ENCODE measurements at places on chromosomes 2 and 18. TPM values are rescaled to one million over a fixed set of nuclear protein-coding genes. Genes with fewer than 3 reads are reported as not detected.

GRCh38 chr18:44537526-44537925 lies 143.2 kb upstream of the SETBP1 start:
- no peak for DNase-seq
- no peaks in the 10 kb centered on the region for H3K36me3 ChIP-seq
- H3K27ac ChIP-seq = no peak overlapping the region
- H3K4me1 ChIP-seq = no peaks in the 10 kb centered on the region
- H3K4me3 ChIP-seq = no peak overlapping the region
- H3K27me3 ChIP-seq = no peaks in the 10 kb centered on the region

- DNase-seq = no peak
- H3K4me3 ChIP-seq = no peak overlapping the region
- H3K4me1 ChIP-seq = no peaks in the 10 kb centered on the region
Measured at GRCh38 chr18:58303363-58303762, 259.3 kb downstream of the NEDD4L start.

DNA sequence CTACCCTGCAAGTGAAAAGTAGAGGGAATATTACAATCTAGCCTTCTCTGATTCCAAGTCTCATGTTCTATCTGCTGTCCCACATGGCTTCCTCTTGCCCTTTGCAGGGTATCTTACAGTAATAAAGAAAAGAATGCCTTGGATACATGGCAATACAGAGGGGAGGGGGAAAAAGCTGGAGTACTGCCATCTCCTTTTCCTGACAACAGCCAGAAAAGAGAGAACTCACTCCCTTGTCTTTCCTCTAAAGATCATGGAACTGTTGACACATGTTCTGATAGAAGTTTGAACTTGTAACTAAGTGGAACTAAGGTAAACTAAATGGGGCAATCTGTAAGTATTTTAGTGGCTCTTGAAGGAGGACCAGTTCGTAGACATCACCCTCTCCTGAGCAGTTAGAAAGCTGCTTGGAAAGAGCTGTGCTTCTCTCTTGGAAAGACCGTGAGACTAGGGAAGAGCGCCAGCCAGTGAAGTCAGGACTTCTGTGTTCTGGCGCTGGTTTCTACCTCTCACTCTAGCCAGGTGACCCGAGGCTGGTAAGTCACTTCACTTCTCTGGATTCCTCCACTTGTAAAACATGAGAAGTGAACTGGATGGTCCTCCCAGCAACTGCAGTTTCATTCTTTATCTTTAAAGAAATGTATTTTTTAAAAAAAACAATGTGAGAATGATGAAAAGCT lies 242.3 kb upstream of the FOSL2 start:
- no peaks in the 10 kb centered on the region for H3K36me3 ChIP-seq
- no peak overlapping the region for H3K4me3 ChIP-seq
- H3K27me3 ChIP-seq = no peaks in the 10 kb centered on the region
- no peaks in the 10 kb centered on the region for H3K4me1 ChIP-seq
- no peak for DNase-seq

- no peaks in the 10 kb centered on the region for H3K4me1 ChIP-seq
- H3K36me3 ChIP-seq = no peaks in the 10 kb centered on the region
- no peak overlapping the region for H3K4me3 ChIP-seq
Measured at GRCh38 chr2:168622559-168622958, 166.5 kb downstream of the CERS6 start.

Gene MFSD2B
- 0.47 TPM for total RNA-seq

Gene PRSS56
- total RNA-seq = not detected

- no peaks in the 10 kb centered on the region for H3K36me3 ChIP-seq
- H3K27ac ChIP-seq = no peak overlapping the region
- H3K4me1 ChIP-seq = no peaks in the 10 kb centered on the region
- H3K4me3 ChIP-seq = no peak overlapping the region
- H3K27me3 ChIP-seq = no peaks in the 10 kb centered on the region
Measured at GRCh38 chr2:48715042-48715899, 40.3 kb downstream of the LHCGR start.

Gene RAB6C
- total RNA-seq = 0.09 TPM

Gene CCDC74A
- 0.35 TPM for total RNA-seq

DNA sequence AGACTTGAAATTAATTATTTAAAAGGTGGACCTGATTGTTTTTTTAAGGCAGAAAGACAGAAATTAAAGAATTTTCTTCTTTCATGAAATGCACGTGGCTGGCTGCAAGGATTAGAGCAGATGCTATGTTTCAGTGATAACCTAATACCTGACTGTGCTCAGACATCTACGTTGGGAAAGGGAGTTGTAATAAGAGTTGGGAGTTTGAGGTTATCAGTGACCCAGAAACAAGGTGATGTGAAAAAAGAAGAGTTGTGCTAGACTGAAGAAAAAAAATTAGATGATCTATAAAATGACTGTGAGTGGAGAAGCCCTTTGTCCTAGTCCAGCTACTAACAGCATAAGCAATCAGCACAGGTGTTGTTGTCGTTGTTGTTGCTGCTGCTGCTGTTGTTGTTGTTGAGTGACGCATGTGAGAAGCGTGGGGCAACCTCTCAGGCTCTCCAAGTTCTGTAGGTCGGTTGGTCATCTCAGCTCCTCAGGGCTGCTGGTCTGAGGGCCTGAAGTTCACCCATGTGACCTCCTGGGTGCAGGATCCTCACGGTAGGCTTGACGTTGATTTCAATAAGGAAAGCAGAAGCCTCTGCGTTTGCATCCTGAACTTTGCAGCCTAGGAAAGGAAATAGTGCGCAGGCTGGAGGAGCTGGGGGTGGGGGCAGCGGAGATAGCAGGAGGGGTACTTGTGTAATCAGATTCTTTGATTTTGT lies 7.6 kb downstream of the POU3F3 start:
- H3K36me3 ChIP-seq = no peaks in the 10 kb centered on the region
- no peak for DNase-seq
- peaks cover 19% of the 10 kb centered on the region for H3K27me3 ChIP-seq

Gene CYRIA
- total RNA-seq = 4.5 TPM

Gene HJURP
- not detected for total RNA-seq

Gene TBR1
- total RNA-seq = not detected

GRCh38 chr2:229254206-229254605 lies 16.9 kb downstream of the PID1 start:
- H3K4me3 ChIP-seq = no peak overlapping the region
- DNase-seq = no peak
- no peak overlapping the region for H3K27ac ChIP-seq
- H3K27me3 ChIP-seq = no peaks in the 10 kb centered on the region
- H3K36me3 ChIP-seq = no peaks in the 10 kb centered on the region
- H3K4me1 ChIP-seq = no peaks in the 10 kb centered on the region

DNA sequence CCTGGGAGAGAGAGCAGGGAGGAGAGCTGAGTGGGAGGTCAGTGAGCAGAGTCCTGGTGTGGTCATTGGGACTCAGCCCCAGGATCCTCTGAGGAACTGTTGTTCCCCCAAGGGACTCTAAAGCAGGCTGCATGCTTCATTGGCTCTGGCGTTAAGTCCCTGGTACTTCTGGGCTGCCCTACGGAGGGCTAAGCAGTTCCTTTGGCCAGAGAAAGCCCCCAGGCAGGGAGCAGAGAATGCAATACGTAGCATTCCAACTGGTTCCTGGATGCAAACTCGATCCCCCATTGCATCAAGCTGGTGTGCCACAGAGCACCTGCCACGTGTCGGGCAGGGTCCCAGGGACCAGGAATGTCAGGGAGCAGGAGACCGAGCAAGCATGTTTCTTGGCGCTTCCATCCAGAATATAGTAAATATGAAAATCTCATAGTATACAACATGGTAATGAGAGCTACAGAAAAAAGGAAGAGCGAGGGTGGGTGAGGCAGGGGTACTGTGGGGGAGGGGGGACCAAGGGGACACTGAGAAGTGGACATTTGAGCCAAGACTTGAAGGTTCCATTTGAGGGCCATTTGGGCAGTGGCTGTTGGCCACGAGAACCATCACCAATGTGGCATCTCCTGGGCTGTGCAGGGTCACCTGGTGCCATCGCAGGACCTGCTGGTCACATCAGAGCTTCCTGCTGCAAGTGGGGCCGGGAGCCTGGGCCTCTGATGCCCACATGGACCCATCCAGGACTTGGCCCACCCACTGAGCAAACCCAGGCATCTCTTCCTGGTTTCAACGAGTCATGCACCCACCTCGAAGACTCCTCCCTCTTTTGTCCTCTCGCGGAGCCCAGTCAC lies 160.4 kb downstream of the ASB1 start:
- no peak for DNase-seq
- H3K4me3 ChIP-seq = no peak overlapping the region
- no peak overlapping the region for H3K27ac ChIP-seq
- no peaks in the 10 kb centered on the region for H3K27me3 ChIP-seq
- no peaks in the 10 kb centered on the region for H3K36me3 ChIP-seq
- no peaks in the 10 kb centered on the region for H3K4me1 ChIP-seq

DNA sequence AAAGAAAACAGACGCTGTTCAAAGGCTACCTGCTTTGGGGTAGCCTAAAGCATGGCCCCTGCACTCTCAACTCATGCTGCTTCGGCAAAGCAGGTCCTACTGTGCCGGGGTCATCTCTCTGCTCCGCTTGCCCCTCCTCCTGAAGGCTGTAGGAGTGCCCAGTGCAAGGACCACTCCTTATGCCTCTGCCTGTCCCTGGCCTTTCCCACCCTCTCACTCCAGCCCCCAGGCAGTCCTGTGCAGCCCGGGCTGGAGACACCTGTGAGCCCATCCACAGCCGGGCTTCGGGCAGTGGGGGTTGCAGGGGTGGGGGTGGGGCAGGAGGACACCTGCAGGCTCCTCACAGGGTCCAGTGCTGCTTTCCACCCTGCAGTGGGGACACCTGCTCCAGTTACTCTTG lies 69.1 kb downstream of the ACKR3 start:
- H3K4me1 ChIP-seq = peaks cover 16% of the 10 kb centered on the region
- H3K4me3 ChIP-seq = no peak overlapping the region
- DNase-seq = no peak
- no peaks in the 10 kb centered on the region for H3K36me3 ChIP-seq

DNA sequence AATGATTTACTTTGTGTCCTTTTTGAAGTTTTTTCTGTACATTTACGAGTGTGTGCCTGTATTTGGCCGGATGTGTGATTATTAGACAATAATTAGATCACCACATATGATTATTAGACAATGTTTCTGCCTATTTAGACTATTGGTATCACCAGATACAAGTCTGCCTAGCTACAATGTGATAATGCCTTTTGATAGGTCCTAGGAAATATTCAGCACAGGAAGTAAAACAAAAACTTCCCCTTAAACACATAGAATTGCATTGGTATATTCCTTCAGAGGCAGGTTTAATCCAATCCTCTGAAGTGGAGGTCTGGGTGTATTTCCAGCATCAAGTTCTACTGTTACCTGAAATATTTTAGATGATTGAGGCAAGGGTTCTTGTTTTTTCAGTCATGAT lies 275.1 kb downstream of the TGIF1 start:
- no peak for DNase-seq
- no peaks in the 10 kb centered on the region for H3K36me3 ChIP-seq
- no peak overlapping the region for H3K4me3 ChIP-seq
- H3K4me1 ChIP-seq = no peaks in the 10 kb centered on the region
- H3K27ac ChIP-seq = no peak overlapping the region

GRCh38 chr2:953975-954686 lies 3.5 kb downstream of the SNTG2 start:
- H3K36me3 ChIP-seq = no peaks in the 10 kb centered on the region
- DNase-seq = no peak
- H3K27me3 ChIP-seq = no peaks in the 10 kb centered on the region

Gene PSMA8
- not detected for total RNA-seq

DNA sequence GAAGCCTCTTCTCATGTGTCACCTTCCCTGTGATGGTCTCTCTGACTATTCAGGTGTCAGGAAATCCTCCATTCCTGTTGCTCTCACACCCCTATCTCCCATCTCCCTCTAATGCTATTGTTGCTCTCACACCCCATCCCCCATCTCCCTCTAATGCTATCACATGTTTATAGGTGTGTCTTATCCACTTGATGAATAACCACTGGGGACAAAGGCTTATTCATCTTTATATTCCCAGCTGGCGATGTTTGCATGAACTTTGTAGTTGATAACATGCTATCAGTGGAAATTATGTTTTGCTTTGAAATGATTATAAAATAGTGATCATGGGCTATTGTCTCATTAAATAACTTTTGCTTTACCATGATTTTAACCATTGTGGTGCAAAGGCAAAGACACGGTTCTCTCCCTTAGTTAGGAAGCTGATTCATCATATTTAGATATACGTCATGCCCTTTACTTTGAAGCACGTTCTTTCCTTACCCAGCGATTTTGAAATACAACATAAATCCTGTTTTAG lies 220.5 kb downstream of the PMAIP1 start:
- no peak for DNase-seq
- H3K4me3 ChIP-seq = no peak overlapping the region
- no peaks in the 10 kb centered on the region for H3K4me1 ChIP-seq
- no peaks in the 10 kb centered on the region for H3K36me3 ChIP-seq

DNA sequence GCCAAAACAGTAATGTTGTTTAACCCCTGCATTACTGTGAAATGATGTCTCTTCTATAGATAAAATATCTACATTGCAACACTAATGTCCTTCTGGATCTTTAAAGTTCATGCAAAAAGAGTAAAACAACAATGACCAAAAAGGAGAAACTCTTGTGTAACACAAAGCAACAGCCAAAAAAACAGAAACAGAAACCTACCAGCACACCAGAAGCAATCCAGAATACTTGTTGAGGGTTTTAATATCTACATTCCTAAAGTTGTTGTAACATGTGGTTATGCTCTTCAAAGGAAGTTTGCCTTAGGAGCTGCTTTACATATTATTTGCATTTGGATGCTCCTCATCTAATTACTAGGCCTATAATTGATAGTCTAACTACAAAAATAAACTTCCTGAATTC lies 157.2 kb downstream of the BABAM2 start:
- no peak overlapping the region for H3K4me3 ChIP-seq
- H3K36me3 ChIP-seq = no peaks in the 10 kb centered on the region
- no peaks in the 10 kb centered on the region for H3K27me3 ChIP-seq

Gene GKN2
- total RNA-seq = not detected

Gene FAHD2B
- total RNA-seq = 8.2 TPM

Gene HTR2B
- 0.19 TPM for total RNA-seq

Gene COL4A3
- 0.38 TPM for total RNA-seq

Gene RPRM
- not detected for total RNA-seq

Gene CTAGE1
- not detected for total RNA-seq

DNA sequence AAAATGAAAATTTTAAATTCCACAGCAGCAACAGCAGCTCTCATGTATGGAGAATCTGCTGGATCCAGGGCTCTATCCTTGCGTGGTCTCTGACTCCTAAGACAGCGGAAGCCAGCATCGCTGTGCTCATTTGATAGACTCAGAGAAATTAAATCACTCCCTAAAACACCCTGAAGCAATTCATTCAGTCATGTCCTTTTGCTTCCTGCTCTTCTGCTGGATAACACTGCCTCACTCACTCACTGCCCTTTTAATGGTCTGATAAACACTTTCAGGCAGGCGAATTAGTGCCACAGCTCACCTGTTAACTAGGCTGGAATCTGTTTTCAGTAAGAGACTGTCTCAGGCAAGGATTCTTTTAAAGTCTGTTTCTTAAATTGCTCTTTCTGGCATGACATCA lies 10.0 kb downstream of the WIPF1 start:
- peaks cover 12% of the 10 kb centered on the region for H3K4me1 ChIP-seq
- H3K27me3 ChIP-seq = no peaks in the 10 kb centered on the region
- no peak overlapping the region for H3K4me3 ChIP-seq
- H3K27ac ChIP-seq = no peak overlapping the region
- no peak for DNase-seq
- H3K36me3 ChIP-seq = no peaks in the 10 kb centered on the region

Measured in pancreas (tissue), 10 donors.